HT1080 (cell line): ENCODE measurements at places on chromosomes 2 and 18. TPM values are rescaled to one million over a fixed set of nuclear protein-coding genes. Genes with fewer than 3 reads are reported as not detected.

UXS1 gene
- 21.5 and 38.0 TPM in 2 replicates for total RNA-seq

DNA sequence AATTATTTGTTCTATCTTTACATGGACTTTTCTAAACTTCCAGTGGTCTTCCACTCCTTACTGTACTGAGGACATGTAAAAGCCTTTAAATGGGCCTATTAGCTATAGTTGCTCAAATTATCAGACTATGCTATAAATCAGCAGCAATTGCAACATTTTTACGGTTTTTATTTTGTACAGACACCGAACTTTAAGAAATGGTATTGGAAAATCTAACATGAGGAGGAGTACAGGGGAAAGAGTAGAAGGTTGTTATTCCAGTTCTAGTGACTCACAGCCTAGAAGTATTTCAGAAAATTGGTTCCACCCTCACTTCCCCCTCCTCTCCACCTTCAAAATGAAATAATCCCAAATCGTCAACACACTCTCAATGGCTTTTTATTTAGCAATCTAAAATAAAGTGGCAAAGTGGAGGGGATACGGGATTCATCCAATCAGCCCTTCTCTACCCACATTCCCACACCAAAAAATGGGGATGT lies 1.1 kb downstream of the NCKAP1 start:
- DNase-seq, result peak; percentile 66

FAM117B gene
- total RNA-seq, result 0.90 and 1.2 TPM in 2 replicates

FRZB gene
- total RNA-seq, result not detected in 2 replicates

TTR gene
- total RNA-seq, result not detected in 2 replicates

CLHC1 gene
- total RNA-seq, result 3.8 and 4.7 TPM in 2 replicates

GRCh38 chr18:54240629-54241107 lies 16.2 kb upstream of the MBD2 start:
- DNase-seq, result no peak

WNT6 gene
- not detected in 2 replicates for total RNA-seq

GRCh38 chr2:10306901-10307463 lies 4.3 kb downstream of the HPCAL1 start:
- DNase-seq, result no peak

GRCh38 chr2:138271467-138271866 lies 230.1 kb upstream of the SPOPL start:
- DNase-seq, result no peak

DNA sequence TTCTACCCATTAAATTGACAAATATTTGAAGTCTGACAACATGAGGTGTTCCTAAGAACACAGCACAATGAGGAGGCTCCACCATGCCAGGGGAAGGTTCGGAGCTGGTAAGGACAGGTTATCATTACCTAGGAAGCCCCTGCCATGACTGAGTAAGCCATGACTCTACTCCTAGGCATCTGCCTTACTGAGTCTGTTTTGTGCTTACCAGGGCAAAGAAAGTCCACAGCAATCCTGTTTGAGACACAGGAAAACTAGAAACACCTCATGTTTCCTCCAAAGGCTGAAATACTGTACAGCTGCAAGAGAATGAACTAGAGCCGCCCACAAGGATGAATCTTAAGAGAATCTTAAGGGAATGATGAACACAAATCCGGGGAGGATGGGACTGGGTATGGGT lies 11.6 kb downstream of the TGFBRAP1 start:
- DNase-seq, result no peak

IL36A gene
- not detected in 2 replicates for total RNA-seq

- no peak for DNase-seq
Observed at GRCh38 chr2:230929381-230930148, 4.5 kb upstream of the GPR55 start.

GRCh38 chr18:74248595-74248994 lies 43.2 kb downstream of the CYB5A start:
- DNase-seq, result no peak

- DNase-seq, result no peak
Observed at GRCh38 chr2:174590346-174590745, 7.3 kb downstream of the WIPF1 start.

DNA sequence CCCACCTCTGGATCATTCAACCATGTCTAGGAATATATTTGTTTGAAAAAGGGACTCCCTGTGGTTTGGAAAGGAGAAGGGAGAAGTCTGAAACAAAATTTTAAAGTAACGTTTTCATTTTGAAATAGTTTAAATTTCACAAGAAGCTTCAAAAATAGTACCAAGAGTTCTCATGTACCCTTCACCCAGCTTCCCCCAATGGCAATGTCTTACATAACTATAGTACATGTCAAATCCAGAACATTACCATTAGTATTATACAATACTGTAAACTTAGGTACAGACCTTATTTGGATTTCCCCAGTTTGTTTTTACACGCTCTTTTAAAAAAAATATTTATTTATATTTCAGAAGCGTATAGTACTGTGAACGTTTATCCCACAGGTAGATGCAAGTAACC lies 4.0 kb upstream of the LYG2 start:
- DNase-seq, result no peak

DNA sequence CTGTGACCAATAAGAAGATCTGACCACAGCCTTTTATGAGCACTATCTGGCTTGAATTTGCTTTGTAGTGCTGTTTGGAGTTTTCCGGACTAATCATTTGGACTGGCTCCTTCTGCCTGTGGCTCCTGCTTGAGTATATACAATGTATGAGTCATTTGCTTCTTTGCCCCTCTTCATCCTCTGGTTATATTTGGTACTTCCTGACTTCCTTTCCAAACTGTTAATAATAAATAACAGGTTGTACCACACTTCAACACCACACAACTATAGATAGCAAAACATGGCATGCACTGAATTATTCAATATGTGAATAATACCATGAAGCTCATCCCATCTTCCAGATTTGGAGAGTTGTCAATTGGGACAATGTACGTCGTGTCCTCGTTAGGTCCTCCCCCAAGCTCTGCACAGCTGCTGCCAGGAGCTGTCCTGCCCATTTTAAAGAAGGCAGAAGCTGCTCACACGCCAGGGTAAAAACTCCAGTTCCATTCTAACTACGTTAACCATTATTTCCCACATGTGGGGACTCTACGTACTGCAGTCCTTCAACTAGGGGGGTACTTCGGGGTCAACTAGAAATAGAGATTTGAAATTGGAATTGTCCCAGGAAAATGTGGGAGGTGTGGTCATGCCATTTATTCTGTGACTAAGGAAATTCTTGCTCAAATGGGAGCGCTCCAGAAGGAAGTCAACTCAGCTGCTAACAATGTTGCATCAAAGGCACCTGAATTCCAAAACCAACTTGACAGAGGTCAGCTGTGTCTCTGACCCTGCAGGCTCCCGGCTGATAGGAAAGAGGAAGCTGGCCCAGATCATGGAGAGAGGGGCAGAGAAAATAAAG lies 38.1 kb downstream of the ST8SIA5 start:
- peak; percentile 88 for DNase-seq

RNF125 gene
- 2.1 and 2.3 TPM in 2 replicates for total RNA-seq

GRCh38 chr18:48676756-48677368 lies 138.0 kb downstream of the CTIF start:
- peak; percentile 59 for DNase-seq

DNA sequence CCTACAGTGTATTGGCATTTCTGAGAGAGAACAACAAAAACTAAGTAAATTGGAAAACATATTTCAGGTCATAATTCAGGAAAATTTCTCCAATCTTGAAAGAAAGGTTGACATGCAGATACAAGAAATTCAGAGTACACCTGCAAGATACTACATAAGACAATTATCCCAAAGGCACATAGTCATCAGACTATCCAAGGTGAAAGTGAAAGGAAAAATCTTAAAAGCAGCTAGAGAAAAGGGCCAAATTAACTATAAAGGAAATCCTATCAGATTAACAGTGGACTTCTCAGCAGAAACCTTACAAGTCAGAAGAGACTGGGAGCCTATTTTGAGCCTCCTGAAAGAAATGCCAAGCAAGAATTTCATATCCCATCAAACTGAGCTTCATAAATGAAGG lies 449.0 kb upstream of the MMADHC start:
- no peak for DNase-seq

DNA sequence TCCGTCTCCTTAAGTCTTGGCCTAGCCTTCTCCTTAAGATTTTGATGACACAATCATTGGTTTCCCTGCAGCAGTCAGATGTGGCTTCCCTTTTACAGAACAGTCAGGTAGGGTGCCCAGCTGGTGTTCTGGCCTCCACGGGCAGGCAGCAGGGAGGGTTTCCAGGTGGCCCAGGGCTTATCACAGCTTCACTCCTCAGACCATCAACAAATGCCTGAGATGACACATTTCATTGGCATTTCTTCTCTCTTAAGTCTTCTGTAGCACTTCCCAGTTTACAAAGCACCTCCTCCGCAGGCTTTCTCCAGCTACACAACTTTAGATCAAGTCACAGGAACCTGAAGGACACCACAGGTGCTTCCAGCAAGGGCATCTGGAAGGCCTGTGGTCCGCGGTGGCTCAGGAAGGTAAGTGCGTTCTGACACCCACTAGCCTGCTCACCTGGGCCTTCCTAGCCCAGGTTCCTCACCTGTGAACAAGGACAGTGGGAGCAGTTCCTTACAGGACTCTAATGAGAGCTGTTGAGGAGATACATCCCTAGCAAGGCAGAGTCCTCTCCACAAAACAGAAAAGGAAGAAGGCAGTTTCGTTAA lies 37.6 kb downstream of the PTPN18 start:
- DNase-seq, result peak; percentile 31

DNA sequence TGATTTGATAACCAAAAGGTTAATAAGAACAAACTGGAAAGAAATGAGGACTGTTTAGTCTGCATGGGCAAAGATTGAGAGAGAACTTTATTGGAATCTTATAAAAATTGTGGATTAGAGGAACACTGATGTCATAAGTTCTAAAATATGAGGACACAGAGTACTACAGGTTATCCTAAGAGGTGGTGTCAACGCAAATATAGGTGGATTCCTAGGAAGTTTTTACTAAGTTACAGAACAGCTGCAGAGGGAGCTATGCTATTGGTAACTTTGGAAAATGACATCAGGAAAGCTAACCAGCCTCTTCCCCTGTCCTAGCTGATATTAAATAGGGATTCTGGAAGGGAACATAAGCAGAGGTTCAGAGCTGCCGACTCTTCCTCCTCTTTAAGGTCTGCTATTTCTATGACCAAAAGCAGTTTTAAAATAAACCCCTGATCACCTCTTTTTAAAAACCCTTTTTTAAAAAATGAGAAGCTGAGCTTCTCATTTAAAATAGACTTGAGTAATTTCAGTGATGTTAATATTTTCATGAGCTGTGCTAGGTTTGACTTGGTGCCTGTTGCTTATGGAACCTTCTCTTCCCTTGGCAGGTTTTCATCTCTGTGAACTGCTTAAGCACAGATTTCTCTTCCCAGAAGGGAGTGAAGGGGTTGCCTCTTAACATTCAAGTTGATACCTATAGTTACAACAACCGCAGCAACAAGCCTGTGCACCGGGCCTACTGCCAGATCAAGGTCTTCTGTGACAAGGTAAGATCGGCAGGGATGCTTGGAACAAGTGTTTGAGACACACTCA lies 34.2 kb downstream of the GRHL1 start:
- DNase-seq, result no peak

DNA sequence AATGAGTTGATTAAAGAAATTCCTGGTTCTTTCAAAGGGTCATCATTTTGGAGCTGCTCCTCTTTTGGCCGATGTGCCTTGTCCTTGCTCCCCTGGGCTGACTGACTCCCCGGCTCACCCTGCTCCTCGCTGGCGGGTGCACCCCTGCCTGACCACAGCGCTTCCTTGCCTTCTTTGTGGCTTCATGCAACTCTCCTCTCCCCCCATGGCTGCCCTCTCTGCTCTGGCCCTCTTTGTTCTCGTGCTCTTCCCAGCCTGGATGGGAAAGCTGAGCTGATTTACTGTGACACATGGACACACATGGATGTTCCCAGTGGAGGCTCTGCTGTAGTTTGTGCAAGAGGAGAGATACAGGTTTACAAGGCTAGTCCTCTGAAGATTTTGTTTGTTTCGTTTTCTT lies 234.6 kb downstream of the HAUS1 start:
- no peak for DNase-seq

GRCh38 chr2:106316915-106317314 lies 122.8 kb upstream of the UXS1 start:
- no peak for DNase-seq

ELOA2 gene
- not detected in 2 replicates for total RNA-seq

DNA sequence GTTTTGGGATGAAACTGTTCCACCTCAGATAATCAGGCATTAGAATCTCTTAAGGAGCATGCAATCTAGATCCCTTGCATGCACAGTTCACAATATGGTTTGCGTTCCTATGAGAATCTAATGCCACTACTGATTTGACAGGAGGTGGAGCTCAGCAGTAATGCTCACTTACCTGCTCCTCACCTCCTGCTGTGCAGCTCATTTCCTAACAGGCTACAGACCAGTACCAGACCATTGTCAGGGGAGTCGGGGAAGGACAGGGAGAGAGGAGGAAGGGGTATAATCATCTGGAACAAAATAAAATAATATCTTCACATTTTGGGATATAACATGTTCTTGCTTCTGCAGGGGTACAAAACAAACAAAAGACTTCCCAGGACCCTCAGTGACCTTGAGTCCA lies 532.0 kb upstream of the FSHR start:
- DNase-seq, result no peak

GRCh38 chr2:242057379-242058040 lies 188.0 kb downstream of the RTP5 start:
- DNase-seq, result no peak

HOXD10 gene
- total RNA-seq, result 8.6 and 10.5 TPM in 2 replicates

GRCh38 chr2:220373878-220374277 lies 746.4 kb downstream of the SLC4A3 start:
- DNase-seq, result peak; percentile 13

DNA sequence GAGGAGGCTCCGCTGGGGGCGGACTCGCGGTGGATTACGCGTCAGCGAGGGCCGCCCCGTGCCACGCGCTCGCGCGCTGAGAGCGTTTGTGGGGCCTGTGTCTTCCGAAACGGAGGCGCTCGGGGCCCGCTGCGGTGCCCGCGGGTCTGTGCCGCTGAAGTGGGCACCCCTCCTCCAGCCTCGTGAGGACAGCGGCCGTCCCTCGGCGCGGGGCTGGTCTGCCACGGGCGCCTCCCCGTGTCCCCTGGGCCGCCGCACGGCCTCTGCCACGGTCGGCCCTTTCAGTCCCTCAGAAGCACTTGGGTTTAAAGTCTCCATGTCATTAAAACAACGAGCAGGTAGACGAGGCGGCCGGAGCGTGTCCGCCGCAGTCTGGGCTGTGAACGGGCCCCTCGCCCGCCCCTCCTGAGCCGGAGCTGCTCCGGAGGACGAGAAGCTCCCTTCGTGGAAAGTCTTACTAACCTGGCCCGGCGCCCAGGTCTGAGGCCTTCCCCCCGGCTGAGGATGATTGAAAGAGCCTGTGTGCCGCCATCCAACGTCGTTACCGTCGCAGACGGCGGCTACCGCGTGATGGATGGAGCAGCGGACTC lies 97.6 kb downstream of the NFATC1 start:
- DNase-seq, result no peak

GRCh38 chr2:11477994-11478393 lies 12.0 kb upstream of the E2F6 start:
- DNase-seq, result peak; percentile 51

- no peak for DNase-seq
Observed at GRCh38 chr2:107825206-107825563, 1.5 kb upstream of the RGPD4 start.
